ENCODE measurements at places on chromosomes 3 and 15.

DNA sequence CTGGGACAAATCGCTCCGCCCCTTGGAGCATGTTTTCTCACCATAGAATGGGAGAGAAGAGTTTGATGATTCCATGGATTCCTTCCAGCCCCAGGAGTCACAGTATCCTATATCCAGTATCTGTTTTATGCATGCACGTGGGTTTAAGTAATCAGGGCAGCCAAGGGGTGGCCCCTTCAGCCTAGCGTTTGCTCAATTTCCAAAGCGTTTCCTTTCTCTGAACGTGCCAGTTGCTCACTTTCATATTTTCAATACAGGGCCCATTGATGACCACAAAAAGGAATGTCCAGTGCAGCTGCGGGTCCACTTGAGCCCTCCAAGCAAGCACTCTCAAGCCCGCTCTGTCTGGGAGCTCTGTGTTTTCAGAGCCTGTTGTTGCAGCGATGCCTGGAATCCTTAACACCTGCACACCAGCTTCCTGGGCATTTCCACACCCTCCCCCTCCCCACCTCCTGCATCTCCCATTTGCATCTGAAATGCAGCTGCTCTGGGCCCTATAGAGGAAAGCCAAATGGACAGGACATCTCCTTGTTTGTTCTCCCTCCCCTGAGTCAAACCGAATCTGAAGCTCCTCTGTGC is 164.3 kb upstream of the LPP start:
- no peak for DNase-seq
- no peaks in the 10 kb centered on the region for H3K36me3 ChIP-seq
- H3K4me1 ChIP-seq = no peaks in the 10 kb centered on the region

DNA sequence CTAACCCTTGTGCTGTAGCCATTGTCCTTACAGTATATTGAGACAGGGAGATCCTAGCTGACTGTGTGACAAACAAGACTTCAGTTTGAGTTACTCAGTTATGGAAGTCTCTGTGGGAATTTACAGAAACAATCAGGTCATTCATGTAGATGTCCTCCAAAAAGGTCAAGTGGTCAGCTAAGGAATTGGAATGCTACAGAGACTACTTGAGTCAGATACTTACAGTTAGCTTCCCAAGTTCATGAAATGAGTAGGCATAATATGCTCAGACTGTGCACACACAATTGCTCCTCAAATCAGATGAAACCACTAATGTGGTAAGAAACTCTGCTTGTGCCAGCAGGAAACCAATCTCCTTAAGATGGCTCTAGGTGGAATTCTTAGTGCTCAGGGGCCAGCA is 985.7 kb downstream of the NSUN3 start:
- H3K4me1 ChIP-seq = no peaks in the 10 kb centered on the region
- DNase-seq = no peak
- no peak overlapping the region for H3K4me3 ChIP-seq
- no peaks in the 10 kb centered on the region for H3K27me3 ChIP-seq
- no peaks in the 10 kb centered on the region for H3K36me3 ChIP-seq

- H3K27ac ChIP-seq = peak overlapping the region; percentile 51
- no peaks in the 10 kb centered on the region for H3K27me3 ChIP-seq
- no peak overlapping the region for H3K4me3 ChIP-seq
- peaks cover 53% of the 10 kb centered on the region for H3K4me1 ChIP-seq
Observed at GRCh38 chr3:62101488-62101887, 271.9 kb downstream of the FEZF2 start.

DNA sequence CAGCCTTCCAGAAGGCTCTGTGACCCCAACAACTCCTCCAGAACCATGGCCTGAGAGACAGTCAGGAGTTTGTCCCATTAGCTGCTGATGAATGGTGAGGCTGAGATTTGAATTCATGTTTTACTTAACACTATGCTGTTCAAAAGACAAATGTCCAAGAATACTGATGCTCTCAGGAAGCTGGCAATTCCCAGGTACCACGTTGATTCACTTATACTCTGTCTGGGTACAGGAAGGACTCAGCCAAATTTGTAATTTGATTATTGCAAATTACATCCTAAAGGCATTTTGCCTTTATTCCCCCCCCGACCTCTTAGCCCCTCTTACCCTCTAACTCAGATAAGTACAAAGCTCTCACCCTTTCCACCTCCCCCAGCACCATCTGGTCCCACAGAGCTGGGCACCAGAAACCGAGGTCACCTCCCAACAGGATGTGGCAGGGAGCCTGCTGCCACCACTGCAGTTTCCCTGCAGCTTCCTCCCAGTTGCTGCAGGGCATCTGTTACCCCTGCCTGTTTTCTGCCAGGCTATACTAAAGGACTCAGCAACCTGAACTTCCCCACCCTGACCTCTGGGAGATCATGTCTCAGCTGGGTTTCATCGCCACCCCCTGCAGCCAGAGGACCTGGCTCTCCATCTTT is 33.6 kb downstream of the EAF1 start:
- H3K4me1 ChIP-seq = no peaks in the 10 kb centered on the region
- H3K27ac ChIP-seq = no peak overlapping the region
- no peaks in the 10 kb centered on the region for H3K27me3 ChIP-seq
- no peaks in the 10 kb centered on the region for H3K36me3 ChIP-seq

DNA sequence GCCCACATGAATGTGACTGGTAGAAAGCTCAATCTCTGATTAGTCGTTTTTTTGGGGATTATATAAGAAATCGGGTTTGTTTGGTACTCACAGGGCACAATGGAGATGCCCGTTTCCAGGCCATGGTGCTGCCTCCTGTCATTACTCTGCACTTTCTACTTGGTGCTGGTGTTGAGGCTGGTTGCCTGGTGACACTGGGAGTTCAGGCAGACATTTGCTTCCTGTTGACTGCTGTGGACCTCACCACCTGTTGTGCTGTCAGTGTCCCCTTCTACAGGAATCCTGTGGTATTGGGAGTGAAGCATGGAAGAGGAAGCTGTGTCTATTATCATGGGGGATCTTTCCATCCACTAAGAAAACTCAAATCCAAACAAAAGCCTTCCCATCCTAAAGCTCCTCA is 227.2 kb upstream of the TBL1XR1 start:
- no peak for DNase-seq
- peaks cover 54% of the 10 kb centered on the region for H3K4me1 ChIP-seq
- H3K27ac ChIP-seq = no peak overlapping the region
- H3K27me3 ChIP-seq = no peaks in the 10 kb centered on the region
- H3K36me3 ChIP-seq = no peaks in the 10 kb centered on the region

All from vagina (tissue), 2 donors.